ACHN (cell line): ENCODE measurements at places on chromosomes 11 and 22.

DNA sequence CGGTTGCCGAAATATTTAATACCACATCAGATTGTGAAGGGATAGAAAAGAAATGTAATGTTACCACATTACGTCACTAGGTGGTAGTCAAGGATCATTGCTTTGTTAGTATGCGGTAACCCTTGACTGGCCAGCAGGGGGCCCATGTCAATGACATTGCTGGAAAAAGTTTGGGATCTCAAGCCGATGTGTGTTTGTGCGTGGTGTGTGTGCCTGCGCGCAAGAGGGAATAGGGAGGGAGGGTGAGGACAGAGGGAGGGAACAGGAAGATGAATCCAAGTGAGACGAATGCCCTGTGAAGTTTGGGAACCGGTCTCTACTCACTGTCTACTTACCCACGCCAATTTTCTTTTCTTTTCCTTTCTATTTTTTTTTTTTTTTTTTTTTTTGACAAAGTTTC, 10.7 kb upstream of the MRGPRX2 start:
- DNase-seq = peak; percentile 78

DNA sequence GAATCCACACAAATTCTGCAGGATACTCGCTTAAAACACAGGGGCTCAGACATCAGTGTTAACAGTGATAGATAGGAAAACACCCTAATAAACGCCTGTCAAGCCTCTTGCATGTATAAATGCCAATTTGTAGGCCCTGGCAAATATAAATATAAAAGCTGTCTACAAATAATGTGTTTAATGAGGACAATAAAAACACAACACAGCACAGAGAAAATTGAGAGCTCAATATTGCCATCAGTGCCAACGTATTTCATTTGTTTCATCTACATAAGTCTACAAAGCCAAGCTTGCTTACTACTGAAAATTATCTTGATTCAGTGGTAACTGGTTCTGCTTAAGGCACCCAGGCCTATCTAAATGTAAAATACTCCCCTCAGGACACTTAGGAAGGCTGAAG, 1387.0 kb upstream of the TENM4 start:
- no peak for DNase-seq

GRCh38 chr11:119880143-119880542, 151.1 kb upstream of the NECTIN1 start:
- no peak for DNase-seq

- no peak for DNase-seq
Measured at GRCh38 chr11:3153291-3153861, 11.7 kb downstream of the OSBPL5 start.

DNA sequence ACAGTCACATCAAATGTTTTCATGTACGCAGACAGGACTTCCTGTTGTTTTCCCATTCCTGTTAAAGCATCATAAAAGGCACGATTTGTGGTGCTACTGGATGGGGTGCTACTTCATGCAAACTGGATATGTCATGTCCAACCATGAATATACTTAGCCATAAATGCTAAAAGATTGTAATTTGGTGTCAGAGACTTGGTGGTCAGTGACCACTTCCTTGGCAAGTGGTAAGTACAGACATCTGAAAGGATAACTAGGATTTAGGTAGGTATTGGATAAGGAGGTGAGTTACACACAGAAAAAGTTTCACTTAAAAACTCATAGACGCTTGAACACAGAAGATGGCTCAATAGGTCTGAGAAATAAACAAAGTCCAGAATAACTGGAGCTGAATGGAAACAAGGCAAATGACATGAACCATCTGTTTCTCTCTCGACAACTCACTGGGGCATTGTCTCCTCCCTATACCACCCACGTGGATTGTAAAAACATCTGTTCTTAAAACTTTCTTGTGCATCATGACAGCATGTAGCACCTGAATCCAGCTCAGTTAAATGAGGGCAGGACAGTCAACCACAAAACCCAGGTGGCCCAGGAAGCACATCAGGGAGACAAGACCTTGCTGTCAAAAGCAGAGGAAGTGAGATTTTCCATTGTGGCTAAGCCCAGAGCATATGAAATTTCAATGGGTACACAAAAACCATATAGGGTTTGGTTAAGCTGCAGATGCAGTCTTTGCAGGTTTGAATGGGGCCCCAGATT, 22.1 kb upstream of the IGLL5 start:
- no peak for DNase-seq

GRCh38 chr11:19393941-19394340, 153.2 kb upstream of the E2F8 start:
- no peak for DNase-seq

DNA sequence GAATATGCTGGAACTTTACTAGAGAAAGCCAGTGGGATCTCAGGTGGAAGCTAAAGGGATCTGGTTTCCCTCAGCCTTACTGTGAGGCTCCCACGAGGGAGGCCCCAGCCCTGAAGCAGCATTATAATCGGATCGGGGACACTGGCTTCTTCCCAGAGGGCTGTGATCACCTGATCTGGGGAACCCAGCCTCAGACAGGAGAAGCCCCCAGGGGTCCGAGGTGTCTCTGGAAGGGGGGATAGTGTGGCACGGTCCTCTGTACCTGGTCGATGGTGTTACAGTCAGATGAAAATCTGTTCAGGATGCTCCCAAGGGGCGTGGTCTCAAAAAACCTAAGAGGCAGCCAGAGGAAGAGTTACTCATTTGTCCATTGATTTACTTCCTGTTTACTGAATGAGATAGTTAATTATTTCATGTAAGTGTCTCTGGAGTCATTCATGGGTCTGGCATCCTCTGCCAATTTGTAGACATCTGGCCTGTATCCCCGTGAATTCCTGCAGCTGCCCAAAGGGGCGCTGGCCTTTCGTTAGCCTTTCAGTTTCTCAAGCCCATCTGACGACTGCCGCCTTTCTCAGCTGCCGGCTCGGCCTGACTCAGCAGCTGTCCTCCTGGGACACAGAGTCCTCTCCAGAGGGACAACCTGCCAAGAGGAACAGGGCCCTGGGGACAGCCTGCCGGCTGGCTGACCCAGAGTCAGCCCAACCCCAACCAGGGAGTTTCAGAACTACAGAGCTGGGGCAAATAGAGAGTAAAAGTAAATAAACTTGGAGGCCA, 17.0 kb upstream of the KCNJ11 start:
- peak; percentile 58 for DNase-seq

- DNase-seq = no peak
Measured at GRCh38 chr22:25839755-25840154, 97.8 kb downstream of the MYO18B start.

GRCh38 chr22:50585781-50586180, 3.1 kb upstream of the CHKB start:
- DNase-seq = no peak

DNA sequence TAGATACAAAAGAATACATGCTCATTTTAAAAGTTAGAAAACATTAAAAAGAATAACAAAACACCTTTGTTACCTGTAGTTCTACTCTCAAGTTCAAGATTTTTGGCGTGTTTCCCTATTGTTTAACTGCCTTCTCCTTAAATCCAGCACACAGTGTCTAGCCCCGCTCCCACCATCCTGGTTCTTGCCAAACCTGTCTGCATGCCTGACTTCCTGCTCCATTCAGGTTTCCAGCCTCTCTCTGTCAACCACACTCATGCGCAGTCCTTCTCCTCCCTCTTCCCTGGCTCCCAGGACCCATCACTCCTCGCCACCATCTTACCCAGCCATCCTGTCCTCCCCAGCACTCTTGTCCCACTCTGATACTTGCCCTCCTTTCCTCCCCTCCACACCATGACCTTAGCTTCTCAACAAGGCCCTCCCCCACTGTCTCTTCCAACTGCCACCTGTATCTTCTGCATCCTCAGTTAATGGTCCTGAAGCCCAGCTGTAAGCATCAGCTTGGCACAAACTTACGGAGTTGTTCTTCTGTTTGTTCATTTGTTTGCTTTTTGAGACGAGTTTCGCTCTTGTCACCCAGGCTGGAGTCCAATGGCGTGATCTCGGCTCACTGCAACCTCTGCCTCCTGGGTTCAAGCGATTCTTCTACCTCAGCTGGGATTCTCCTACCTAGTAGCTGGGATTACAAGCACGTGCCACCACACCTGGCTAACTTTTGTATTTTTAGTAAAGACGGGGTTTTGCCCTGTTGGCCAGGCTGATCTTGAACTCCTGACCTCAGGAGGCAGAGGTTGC, 7.5 kb upstream of the MYH9 start:
- no peak for DNase-seq

GRCh38 chr11:133968300-133968699, 11.5 kb upstream of the IGSF9B start:
- DNase-seq = no peak

- DNase-seq = no peak
Measured at GRCh38 chr11:87326594-87326993, 288.9 kb downstream of the TMEM135 start.

DNA sequence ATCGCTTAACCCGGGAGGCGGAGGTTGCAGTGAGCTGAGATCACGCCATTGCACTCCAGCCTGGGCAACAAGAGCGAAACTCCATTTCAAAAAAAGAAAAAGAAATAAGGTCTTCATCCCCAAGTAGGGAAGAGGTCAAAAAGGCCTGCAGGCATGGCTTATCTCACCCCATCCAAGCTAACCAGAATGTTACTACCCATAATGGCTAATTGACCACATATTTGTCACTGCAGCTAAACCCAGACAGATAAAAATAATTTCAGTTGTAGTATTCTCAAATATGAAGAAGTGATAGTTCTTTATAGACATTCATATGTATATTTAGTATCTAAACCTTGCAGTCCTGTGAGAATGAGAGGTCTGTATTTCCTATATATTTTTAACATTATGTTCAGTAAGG, 17.8 kb downstream of the PIWIL4 start:
- no peak for DNase-seq

DNA sequence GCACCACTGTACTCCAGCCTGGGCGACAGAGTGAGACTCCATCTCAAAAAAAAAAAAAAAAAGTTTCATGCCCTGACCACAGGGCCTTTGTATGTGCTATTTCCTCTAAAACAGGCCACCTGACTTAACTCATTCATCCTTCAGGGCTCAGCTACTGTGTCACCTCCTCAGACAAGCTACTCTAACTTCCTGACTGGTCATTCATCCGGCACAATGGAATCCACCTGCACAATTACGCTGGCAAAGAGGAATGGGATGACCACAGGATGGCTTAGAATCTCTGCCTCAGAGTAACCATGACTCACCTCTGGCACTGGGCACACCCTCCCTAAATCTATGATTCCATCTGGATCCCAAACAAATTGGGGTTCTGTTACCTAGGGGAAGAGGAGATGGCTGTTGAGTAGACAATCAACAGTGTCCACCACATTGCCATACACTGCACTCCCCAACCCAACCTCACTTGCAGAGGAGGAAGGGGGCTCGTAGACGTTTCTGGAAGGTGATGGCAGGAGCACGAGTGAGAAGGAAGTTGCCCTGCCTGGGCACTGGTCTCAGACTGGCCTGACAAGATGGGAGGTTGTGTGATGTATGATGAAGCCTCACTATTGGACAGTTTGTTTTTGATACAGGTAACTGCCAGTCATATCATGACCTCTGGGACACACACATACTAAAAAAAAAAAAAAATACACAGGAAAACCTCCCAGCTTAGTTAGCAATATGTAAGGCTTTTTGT, 22.8 kb upstream of the HMOX1 start:
- DNase-seq = peak; percentile 58

DNA sequence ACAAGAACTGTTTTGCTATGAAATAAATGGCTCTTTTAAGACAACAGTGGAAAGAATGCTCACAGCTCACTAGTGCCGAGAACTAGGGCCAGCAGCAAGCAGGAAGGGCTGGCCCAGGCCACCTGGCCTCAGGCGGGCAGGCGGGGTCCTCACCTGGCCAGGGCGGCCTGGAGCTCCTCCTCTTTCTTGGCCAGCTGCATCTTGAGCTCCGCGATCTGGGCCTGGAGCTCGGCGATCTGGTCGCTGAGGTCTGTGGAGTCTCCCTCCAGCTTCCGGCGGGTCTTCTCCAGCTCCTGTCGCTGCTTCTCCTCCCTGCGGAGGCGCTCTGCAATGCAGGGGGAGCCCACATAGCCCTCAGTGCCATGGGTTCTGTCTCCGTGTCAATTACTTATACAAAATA, 43.8 kb downstream of the APOL1 start:
- no peak for DNase-seq

DNA sequence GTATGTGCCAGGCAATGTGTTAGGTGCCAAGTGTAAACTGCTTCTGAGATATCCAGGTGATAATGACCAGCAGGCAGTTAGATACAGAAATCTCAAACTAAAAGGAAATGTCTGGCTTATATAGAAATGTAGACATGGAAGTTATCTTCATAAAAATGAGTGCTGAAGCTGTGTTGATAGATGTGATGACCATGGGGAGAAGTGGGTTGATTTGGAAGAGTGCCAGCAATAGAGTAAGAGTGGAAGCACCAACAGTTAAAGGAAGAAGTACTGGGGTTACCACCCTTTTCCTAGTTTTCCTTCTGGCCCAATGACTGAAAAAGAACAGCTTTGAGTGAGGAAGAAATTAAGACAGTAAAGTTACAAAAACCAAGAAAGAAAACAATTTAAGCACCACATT, 68.5 kb downstream of the C2CD3 start:
- no peak for DNase-seq

DNA sequence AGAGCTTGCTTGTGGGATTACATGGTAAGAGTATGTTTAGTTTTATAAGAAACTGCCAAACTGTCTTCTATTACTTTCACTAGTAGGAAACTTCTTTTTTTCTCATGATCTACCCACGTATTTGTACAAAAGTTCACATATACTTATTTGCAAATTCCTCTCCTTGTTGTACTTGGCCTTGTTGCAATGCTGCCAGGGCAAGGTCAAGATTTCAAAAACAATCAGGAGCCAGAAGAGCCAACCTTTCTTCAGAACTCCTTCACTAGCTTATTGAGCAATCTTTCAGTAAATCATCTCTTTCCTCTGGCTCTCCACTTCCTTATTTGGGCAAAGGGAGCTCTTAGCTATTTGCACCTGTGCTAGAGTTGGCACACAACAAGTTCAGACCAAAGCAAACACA, 9.7 kb downstream of the SRSF8 start:
- DNase-seq = peak; percentile 27

- peak; percentile 54 for DNase-seq
Measured at GRCh38 chr11:43576803-43577521, 103.6 kb upstream of the HSD17B12 start.

DNA sequence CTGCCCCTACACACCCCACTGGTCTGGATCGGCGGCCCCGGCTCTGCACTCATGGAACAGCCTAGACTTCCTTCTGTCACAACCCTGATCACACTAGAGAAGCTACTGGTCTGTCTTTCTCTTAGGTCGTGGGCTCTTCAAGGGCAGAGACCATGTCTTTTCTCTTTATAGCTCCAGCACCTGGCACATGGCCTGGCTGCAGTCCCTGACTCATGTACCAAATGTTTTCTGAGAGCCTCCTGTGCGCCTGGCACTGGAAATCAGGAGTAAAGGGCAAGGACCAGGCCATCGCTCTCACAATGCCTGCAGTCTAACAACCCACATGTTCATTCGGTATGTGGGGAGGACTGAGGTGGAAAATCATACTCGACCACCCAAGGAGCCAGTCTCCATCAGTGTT, 7.5 kb downstream of the ASCC2 start:
- DNase-seq = peak; percentile 33

- no peak for DNase-seq
Measured at GRCh38 chr11:45935349-45936064, 13.1 kb downstream of the LARGE2 start.

DNA sequence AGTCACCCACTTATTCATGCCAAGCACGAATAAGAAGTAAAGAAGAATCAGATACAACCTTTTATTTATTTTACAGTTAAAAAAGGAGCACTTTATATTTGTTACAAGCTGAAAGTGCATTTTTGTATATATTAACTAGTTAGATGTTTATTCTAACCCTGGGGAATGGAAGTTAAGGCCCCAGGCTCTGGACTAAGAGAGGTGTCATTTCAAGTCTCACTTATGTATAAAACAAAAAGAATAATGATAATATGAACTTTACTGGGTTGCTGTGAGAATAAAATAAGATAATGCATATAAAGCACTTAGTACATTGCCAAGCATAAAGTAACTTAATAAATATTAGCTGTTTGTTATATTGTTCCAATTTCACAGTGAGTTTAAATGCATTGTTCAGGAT, 12.1 kb upstream of the FAT3 start:
- DNase-seq = no peak
